LHCN-M2 (cell line): ENCODE measurements at places on chromosomes 5 and 9. TPM values are rescaled to one million over a fixed set of nuclear protein-coding genes. Genes with fewer than 3 reads are reported as not detected.
A peak's percentile ranks its signal among the peaks of the same experiment; 100 is the strongest.

Gene LPAR1
- 47.5 and 56.8 TPM in 2 replicates for total RNA-seq

- DNase-seq = peak; percentile 2
Measured at GRCh38 chr9:17229945-17230560, 95.2 kb downstream of the CNTLN start.

DNA sequence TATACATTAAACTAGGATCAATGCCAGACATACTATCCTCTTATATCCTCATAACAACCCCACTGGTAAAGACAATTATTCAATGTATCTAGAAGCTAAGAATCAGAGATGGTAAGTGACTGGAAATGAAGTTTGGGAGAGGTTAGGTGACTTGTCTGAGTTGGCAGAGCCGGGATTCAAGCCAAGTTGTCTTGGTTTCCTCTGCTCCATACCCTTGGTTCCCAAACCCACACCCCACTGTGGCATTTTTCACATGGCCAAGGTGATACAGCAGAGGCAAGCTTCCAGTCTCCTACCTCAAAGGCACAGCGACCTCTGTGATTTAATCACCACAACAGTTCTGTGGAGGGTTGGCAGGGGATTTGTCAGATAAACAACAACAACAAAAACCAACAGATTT is 34.7 kb upstream of the ADRB2 start:
- DNase-seq = no peak

DNA sequence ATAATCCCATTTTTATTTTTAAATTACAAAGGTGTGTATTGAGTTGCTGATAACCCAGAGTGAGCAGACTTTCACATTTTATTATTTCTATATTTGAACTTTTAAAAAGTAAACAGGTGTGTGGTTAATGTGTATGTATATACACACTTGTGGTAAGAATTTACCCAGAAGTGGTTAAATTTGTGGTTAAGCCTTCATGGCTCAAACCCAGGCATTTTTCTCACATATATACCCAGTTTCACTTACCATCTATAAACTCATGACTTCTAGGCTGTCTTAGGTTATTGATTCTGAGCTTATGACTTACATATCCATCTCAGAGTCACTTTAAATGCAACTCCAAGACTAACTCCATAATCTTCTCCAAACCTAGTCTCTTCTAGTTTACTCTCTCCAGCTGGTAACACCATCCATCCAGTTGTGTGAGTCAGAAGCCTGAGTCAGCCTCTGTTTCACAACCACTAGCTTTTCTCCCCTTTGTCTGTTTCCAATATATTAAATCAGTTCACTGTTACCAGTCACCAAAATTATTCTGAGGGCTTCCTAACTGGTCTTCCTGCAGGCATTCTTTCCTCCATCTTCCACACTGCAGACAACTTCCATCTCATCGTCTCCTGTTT is 20.2 kb downstream of the ZBED3 start:
- peak; percentile 56 for DNase-seq
